ENCODE measurements at places on chromosomes 5 and 9. TPM values are rescaled to one million over a fixed set of nuclear protein-coding genes. Genes with fewer than 3 reads are reported as not detected.

GRCh38 chr9:117596678-117597077, 107.5 kb upstream of the TLR4 start:
- DNase-seq: no peak

- DNase-seq: peak; percentile 80
These were observed 22.0 kb downstream of the ENHO start for GRCh38 chr9:34500623-34501267.

DNA sequence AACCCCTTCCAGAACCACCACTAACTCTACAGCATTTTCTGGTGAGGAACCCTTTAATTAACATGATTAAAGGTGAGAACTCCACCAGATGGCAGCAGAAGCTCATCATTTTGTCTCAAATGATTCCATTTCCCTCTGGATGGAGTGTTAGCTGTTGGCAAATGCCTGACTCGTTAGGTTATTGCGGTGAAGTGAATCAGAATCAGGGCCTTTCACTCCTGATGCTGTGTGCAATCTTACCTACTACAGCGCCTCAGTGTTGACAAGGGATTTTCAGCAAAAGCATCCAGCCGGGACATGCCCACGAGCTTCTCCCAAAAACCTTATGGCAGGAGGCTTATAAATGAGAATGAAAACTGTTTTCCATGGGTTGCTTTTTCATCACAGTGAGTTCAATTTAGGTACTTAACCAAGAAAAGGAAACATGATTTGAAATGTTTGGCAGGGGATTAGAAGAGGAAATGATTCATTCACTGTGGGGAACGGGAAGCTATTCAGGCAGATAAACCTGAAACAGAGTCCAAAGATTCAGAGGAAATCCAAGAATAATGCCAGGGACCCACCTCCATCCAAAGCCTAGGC, 48.0 kb upstream of the CAST start:
- no peak for DNase-seq

DNA sequence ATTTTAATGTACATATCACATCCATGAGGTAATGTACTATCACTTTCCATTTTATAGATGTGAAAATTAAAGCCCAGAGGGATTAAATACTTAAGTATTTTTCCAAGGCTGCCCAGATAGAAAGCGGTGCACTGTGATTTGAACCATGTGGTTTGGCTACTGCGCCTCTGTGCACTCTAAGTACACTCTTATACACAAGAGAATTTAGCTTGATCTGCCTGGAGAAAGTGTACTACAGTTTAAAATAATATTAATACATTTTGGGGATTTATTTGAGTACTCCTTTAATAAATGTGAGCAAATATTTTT, 360.4 kb upstream of the ACTBL2 start:
- DNase-seq: no peak

- DNase-seq: no peak
These were observed 15.5 kb downstream of the GNA14 start for GRCh38 chr9:77632652-77633051.

- DNase-seq: no peak
These were observed 482.0 kb upstream of the CD180 start for GRCh38 chr5:67678594-67678993.

- no peak for DNase-seq
These were observed 76.1 kb upstream of the SAP30L start for GRCh38 chr5:154369682-154370081.

DNA sequence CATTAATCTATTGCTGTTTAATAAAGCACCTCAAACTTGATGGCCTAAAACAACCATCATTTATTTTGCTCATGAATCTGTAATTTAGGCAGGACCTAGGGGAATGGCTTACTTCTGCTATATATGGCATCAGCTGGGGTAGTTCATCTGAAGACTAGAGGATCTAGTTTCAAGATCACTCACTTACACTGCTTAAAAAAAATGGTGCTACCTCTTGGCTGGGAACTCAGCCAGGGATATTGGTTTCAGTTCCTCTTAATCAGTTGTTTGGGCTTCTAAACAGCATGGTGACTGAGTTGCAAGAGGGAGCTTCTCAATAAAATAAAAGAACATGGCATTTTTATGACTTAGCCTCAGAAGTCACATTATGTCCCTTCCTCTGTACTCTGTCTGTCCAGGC, 142.0 kb downstream of the FAM114A2 start:
- no peak for DNase-seq

- no peak for DNase-seq
These were observed 42.4 kb upstream of the TMC1 start for GRCh38 chr9:72478966-72479365.

DNA sequence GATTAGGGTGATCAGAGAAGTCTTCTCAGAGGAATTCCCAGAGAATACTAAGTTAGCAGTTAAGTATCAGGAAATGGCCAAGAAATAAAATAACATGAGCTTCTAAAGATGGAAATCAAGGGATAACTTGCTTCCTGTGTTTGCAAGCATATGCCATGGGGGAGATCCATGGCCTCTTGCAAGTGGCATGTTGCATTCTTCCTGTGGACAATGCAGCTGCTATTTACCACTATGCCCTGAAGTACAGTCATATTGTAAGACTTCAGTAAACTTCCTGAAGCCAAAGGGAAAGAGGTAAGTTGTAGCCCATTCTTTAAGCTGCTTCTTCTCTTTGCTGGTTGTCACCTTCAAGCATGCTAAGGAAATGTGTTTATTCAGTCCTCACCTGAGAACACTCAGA, 154.7 kb upstream of the RUSC2 start:
- DNase-seq: no peak

DNA sequence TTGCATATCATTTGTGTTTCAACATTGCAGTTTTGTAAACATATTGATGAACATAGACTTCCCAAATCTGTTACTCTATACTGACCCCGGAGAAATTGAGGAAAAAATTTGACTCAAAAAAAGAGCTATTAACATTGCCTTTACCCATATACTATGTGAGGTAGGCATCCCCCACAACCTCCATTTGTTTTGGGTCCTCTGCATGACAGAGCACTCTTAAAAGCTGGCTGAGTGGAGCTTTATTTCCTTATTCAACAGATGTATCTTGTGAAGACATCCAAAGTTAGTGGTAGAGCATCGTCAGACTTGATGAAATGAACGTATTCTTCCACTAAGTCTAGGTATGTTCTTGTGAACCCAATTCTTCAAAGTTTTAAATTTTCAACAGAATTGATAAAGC, 310.5 kb downstream of the CDH9 start:
- DNase-seq: no peak

DNA sequence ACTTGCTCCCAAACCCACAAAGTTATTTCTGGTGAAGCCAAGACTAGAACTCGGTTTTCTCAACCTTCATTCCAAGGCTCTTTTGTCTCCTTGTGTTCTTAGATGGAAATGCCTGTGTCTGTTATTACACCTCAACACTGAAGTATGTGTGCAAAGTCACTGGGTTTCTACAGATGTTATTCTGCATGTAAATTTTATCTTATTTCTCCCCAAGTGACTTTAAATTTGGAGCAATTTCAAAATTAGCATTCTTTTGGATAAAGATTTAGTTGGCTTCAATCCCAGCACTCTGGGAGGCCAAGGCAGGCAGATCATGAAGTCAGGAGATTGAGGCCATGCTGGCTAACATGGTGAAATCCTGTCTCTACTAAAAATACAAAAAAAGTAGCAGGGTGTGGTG, 104.4 kb upstream of the GNA14 start:
- no peak for DNase-seq

GRCh38 chr9:97348871-97349270, 41.4 kb downstream of the CCDC180 start:
- no peak for DNase-seq

DNA sequence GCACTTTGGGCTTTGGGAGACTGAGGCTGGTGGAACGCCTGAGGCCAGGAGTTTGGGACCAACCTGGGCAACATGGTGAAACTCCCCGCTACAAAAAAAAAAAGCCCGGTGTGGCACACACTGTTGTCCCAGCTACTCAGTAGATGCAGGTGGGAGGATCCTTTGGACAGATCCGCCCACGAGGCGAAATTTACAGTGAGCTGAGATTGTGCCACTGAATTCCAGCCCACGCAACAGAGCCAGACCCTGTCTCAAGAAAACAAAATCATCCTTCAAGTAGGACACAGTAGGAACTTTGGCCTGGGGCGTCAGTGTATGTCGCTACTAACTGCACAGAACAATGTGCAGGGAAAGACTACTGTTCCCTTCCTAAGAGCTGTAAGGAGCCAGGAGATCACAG, 4.8 kb downstream of the RPS14 start:
- DNase-seq: no peak

DNA sequence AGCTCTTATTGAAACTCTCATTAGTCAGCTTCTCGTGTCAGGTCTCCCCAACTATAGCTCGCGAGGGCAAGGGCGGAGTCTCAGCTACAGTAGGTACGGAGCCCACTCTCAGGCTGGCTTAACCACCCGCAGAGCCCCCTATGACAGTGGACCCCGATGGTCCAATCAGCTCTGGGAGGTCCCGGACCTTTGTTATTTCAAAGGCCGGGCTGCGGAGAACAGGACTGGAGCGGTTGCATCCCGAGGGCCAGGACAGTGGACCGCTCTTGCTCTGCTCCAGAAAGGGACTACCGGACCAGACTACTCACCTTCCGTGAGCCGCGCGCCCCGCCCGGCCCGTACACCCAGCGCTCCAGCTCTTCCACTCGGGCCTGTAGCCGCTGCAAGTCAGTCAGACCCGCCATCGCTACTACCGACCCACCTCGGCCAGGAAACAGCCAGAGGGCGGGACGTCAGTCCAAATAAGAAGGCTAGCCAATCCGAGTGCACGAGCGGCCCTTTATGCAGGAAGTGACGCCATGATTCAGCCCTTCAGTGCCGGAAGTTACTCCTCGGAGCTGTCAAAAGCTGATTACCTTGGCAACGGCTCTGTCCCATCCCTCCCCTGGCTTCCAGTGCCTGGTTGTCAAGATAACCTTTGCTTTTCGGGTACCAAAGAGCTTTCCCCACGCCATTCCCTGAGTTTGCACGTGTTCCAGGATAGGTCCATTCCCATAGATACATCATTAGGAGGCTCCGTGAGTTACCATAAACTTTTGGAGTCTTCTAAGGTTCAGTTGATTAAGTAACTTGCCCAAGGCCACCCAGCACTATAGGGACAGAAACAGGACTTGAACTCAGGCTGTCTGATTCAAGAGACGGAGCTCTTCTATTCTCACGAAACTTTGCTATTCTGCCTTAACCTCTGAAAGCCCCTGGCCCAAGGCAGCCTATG, at the start of gene DCTN3:
TSS of gene DCTN3 (minus strand) at position 435 of the 934 bp plus-strand sequence. CDS start at position 404, 31 bp downstream.
- DNase-seq: peak; percentile 86

- no peak for DNase-seq
These were observed 48.7 kb upstream of the PSD2 start for GRCh38 chr5:139746691-139747582.

GRCh38 chr5:174744896-174745295, 20.5 kb downstream of the MSX2 start:
- DNase-seq: no peak

GRCh38 chr5:122310889-122311288, 1.1 kb upstream of the SNCAIP start:
- DNase-seq: no peak

GRCh38 chr5:128537221-128537999, 635 bp downstream of the FBN2 start:
- peak; percentile 73 for DNase-seq

DNA sequence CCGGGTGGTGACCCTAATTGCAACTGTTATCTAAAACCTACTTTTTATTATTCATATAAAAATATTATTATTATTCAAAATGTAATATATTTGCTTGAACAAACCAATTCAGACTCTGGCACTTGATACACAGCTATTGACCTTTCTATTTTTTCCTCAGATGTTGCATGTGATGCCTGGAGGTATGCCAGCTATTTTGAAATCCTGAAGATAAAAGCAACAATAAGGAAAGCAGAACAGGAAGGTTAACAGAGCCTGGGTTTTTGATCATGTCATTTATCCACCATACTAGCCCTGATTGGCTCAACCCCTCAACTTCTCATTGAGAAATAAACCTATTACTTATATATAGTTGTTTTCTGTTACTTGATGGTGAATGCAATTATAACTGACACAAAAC, 340.9 kb upstream of the KIF2A start:
- DNase-seq: no peak

DNA sequence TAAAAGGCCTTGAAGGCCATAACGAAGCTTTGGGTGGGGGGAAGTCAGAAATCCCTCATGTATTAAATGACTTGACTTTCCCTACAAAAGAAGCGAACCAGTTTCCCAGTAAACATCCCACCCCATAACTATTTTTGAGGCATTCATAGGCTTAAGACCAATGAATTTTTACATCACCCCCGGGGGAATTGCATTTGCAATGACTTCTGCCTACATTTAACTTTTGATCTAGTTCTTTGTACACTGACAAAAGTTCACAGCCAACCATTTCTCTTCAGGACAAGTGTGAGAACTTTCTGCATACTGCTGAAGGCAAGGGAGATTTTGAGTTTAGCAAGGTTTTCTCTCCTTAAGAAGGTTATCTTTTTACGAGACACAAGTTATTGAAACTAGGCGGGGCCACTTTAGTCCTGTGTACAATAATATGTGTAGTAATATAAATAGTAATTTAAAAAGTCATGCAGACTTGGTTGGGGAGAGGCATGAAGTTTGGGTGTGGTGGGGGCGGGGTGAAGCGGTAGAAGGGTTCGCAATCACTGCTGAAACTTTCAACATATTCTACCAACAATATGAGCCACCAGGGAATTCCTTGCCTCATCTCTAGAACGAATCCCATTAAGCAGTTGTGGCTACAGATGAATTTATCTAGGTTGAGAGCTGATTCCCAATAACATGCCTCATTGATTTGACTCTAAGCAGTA, 2.5 kb downstream of the TJP2 start:
- DNase-seq: no peak

DNA sequence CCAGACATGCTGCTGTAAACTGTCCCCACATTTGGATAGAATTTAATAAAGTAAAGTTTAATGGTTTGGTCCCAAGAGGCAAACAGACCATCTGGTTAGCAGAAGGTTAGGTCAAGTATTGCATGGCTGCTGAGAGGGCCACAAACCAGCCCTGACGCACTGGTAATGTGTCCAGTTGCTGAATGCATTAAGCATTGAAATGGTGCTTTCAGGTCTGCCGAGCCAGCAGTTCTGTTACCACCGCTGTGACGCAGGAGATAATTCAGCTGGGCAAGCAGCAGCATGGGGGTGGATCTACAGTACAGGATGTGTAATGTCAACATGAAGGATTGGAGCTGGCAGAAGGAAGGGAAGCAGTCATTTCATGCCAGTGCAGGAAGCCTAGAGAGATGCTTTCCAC, 16.0 kb downstream of the ZNF462 start:
- no peak for DNase-seq

GRCh38 chr5:36150676-36151433, 832 bp downstream of the LMBRD2 start:
- DNase-seq: no peak

DNA sequence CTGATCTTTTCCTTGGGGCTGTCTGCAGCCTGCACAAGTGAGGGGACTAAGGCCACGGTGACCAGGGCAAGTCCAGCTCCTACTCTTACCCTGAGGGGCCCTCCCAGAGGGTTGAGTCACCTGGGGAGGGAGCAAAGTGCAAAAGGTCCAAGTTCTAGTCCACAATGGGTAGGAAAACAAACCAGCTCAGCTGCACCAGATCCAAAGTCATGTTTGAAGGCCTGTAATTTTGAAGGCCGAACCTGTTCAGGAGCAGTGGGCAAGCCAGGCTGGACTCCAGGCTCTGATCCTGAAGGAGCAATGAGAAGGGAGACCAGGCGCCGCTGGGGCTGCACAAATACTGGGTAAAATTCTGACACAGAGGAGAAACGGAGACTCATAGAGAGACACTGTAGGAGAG, 15.8 kb upstream of the TCF7 start:
- no peak for DNase-seq

BAAT gene
- total RNA-seq: 0.53 TPM

C1QTNF2 gene
- 0.31 TPM for total RNA-seq

CDK5RAP2 gene
- 69.2 TPM for total RNA-seq

CCDC192 gene
- total RNA-seq: 2.0 TPM

HRH2 gene
- 1.8 TPM for total RNA-seq

ARHGEF28 gene
- total RNA-seq: 44.1 TPM

PCDHB5 gene
- total RNA-seq: 7.3 TPM

FXN gene
- total RNA-seq: 22.0 TPM

IFNK gene
- total RNA-seq: not detected
